ENCODE measurements at places on chromosomes 6 and 20.
A peak's percentile ranks its signal among the peaks of the same experiment; 100 is the strongest.

DNA sequence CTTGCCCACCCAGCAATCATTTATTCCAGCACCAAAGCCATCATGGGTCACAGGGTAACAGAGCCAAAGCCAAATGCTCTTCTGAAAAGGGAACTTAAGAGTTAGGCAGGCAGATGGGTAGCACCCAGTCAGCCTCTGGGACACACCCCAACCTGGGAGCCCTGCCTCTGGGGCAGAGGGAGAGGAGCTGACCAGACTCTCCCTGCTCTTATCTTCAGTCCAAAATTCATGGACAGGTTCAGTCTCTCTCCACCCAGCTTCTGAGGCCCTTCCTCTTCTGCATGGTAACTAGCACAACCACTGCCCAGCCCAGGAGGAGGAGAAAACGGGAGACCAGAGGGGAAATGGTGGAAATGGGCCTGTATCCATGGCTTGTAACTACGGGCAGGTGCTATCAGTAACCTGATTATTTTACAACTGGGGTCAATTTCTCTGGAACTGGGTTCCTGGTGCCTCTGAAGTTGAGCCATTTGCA, 105.4 kb downstream of the NOL4L start:
- no peak for DNase-seq

GRCh38 chr6:1624851-1625781, 15.4 kb downstream of the FOXC1 start:
- no peak for DNase-seq

DNA sequence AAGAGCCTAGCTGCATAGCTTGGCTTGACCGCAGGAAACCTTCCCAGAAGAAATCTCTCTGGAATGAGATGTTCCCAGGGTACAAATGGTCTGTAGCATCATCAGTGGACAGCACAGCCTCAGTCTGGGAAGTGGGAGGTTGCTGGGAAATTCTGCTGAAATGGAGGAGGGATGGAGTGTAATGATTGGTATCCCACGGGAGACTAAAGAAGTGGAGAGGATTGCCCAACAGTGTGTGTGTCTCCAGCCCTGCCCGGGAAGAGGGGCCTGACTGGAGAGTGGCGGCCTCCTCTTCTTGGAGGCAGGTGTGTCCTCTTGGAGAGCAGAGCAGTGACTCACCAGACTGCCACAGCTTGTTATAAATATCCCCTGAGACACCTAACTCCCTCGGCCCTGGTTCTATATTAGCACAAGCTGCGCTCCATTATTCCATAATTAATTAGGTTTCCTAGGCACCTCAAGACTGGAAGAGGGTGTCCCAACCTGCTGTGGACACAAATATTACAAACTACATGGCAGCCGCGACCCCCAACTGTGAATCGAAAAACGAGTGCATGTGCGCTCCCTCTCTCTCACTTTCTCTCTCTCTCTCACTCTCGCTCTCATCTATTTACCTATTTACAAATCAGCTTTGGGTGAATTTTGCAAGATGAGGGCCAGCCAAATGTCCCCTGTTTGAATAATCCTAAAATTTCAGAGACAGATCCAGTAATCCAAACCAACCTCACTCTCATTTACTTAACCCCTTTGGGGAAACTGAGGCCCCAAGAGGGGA, 68.8 kb downstream of the FGD2 start:
- no peak for DNase-seq

DNA sequence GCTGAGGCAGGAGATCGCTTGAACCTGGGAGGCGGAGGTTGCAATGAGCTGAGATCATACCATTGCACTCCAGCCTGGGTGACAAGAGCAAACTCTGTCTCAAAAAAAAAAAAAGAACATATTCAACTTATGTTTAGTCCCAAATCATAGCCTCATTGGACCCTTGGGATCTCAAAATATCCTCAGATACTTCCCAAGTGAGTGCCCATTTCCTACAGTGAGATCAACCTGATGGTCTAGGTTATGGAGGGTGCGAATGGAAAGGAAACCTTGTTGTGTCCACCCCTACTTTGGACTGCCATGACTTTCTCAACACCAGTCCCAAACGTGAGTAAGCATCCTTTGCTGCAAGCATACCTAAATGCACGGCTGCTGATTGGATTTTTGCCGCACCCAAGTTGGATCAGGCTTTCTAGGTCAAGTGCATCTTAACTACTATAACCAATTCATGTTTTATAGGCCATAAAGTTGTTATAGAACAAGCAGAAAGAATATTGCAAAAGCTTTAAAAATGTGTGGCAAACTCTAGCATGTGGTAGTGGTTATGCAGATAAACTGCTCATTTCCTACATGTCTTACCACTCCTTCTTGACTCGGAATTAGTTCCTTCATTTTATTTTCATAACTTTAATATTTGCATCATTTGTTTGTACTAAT, 131.2 kb downstream of the PLEKHG1 start:
- no peak for DNase-seq

DNA sequence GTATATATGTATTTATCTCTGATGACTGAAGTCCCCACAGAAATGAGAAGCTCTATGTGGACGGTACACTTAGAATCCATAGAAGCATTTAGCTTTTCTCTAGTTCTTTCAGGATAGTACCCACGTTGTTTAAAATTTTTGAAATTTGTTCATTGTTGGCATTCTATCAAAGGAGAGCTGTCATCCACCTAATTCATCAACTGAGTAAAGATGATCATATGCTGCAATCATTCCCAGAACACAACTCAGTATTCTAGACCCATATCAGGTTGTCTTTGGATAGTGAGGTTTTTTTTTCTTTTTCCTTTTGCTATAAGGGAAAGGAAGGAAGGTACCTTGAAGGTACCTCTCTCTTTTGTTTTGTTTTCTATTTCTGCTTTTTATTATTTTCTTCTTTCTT, 9.3 kb downstream of the SERAC1 start:
- DNase-seq, result no peak

GRCh38 chr6:132995432-132995831, 181.1 kb downstream of the RPS12 start:
- no peak for DNase-seq

DNA sequence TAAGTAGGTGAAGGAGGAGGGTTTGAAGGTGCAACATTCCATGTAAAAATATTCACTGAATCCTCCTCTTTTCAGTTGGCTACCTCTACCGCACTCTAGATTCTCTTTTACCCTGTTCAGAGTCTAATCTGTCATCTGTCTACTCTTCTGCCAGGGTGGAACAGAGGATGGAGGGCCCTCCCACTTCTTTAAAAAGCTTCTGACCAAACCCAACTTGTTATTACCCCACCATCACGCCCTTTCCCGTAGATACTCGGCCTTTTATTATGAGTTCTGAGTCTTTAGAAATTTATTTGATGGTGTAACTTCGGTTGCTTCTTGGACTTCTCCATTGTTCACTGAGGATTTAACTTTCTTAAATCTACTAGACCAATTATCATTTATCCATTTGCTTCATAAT, 11.7 kb downstream of the STX11 start:
- no peak for DNase-seq

DNA sequence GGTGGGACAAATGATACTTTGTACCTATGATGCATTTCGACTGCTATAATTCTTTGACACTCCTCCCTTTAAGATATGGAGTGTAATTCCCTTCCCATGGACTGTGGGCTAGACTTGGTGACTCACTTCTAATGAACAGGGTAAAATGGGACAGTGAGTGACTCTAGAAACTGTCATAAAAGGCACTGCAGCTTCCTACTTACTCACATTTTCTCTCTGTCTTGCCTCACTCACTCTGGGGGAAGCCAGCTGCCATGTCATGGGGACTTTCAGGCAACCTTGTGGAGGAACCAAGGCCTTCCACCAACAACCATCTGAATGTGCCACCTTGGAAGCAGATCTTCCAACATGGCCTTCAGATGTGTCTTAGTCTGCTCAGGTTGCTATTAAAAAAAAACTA, 12.9 kb upstream of the GFOD1 start:
- DNase-seq, result no peak

DNA sequence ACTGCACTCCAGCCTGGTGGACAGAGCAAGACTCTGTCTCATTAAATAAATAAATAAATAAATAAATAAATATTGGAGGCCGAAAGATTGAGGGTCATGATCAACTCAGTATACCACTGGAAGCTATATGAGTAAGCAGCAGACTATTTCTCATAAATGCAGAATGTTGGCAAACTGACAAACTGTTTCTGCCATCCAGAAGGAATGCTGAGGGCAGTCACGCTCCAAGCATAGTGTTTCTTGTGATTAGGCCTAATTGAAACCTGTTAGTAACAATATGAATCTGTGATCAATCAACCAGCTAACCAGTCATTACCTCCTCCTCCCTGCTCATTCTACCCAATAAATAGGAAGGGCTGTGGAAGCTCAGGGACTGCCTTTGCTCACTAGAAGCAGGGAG, 15.2 kb upstream of the KCNK15 start:
- DNase-seq, result no peak

DNA sequence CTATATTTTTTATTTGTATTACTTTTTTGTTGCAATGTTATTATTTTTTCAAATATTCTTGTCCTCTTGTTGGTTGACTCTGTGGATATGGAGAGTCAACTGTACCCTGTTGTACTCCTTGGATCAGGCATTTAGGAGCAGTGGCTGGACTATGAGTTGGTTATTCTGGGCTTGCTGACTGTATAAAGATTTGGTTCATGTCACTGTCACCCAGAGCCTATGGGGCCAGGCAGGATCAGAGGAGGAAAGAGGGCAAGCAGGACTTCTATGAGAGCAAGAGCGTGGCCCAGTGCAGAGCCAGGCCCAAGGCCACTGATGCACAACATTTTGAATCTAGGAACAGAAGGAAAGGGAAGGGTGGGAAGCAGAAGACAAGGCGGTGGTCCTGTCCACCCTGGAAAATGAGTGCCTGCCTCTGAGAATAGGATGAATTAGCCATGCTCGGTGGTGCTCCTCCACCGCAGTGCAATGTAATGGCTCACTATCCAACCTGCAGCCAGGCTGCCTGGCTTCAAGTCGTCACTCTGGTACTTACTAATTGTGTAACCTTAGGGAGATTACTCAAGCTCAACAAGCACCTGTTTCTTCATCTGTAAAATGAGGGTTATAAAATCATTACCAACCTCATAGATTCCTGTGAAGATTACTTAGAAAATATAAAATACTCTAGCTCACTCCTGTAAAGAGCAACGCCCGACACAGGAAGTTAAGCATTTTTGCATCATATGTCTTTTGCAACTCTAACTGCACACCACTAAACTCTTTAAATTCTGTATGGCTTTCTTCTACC, 192.1 kb downstream of the KCNQ5 start:
- DNase-seq, result no peak

DNA sequence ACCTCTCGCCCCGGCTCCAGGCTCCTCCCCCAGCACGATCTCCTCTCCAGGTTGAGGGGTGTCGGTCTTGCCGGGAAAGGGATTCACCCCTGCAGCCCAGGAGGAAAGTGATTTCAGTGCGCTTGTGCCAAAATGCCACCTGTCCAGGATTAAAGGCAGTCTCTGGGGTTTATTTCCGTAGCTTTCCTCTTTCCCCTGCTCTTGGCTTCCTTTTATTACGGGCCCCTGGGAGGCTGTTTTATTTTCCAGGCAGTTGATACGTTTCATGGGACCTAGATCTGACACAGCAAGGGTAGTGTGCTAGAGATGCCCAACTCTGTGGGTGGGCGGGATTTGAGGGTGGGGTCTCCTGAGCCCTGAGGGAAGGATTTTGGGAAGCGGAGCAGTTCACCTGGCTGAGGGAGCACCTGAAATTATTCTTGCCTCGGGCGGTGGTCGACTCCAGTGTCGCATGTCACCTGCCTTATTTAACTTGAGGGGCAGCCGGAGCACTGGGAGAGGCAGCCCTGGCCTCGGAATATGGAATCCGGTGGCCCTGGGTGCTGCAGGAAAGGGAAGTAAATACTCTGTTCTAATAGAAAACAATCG, 9.5 kb upstream of the NKX2-2 start:
- DNase-seq, result no peak

GRCh38 chr20:61263084-61263695, 11.1 kb downstream of the CDH4 start:
- DNase-seq, result peak; percentile 1

- DNase-seq, result no peak
Observed at GRCh38 chr20:56358070-56358469, 704 bp upstream of the FAM210B start.

DNA sequence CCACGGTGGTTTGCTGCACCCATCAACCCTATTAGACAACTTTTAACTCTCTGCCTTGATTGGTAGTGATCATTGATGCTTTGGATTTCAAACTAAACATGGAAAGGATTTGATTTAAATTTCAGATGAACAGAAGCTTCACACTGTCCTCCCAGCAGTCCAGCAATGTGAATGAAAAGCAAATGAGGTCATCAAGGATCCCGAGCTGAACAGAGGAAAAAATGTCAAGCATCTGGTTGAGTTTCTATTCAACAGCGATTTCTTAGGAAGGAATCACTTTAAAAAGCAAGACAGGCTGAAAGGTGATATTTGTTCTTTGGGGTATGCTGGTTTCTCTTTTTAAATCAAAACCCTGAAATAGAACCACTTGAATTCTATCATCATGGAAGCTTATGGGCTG, 10.6 kb upstream of the SAMD3 start:
- no peak for DNase-seq

DNA sequence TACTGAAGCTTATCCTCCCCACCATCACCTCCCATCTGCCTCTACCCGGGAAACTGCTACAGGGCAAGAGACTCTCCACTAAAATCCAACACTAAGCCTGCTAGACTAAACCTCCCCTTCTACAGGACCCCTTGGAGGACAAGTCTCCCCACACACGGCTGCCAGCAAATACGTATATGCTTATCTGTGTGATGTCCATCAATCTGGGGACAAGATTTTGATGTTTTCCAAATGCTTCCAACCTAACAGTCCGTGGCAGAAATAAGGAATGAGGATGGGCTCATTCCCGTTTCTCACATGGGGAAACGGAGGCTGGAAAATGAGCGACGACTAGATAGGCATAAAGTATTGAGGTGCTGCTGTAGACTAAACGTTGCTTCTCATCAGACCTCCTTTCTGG, 1.8 kb downstream of the KCNK5 start:
- no peak for DNase-seq

DNA sequence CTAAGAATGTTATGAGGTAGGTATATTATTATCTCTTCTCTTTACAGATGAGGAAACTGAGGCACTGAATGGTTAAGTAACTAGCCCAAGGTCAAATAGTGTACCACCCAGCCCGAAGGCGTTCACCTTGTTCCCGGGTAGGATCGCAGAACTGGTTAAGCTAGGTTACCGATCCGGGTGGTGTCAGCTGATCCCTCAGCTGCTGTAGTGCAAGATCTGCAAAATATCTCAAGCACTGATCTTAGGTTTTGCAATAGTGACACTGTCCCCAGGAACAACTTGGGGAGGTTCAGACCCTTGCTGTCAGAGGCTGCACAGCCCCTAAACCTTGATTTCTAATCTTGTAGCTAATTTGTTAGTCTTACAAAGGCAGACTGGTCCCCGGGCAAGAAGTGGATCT, 28.1 kb downstream of the SLC52A3 start:
- no peak for DNase-seq

Measured in CD4-positive, alpha-beta T cell (primary cell).